Activated naive CD4-positive, alpha-beta T cell treated with anti-CD3 and anti-CD28 coated beads, Interleukin-2, amount 50 U/mL, for 72 hours (primary cell): ENCODE measurements at places on chromosomes 12 and 14.

DNA sequence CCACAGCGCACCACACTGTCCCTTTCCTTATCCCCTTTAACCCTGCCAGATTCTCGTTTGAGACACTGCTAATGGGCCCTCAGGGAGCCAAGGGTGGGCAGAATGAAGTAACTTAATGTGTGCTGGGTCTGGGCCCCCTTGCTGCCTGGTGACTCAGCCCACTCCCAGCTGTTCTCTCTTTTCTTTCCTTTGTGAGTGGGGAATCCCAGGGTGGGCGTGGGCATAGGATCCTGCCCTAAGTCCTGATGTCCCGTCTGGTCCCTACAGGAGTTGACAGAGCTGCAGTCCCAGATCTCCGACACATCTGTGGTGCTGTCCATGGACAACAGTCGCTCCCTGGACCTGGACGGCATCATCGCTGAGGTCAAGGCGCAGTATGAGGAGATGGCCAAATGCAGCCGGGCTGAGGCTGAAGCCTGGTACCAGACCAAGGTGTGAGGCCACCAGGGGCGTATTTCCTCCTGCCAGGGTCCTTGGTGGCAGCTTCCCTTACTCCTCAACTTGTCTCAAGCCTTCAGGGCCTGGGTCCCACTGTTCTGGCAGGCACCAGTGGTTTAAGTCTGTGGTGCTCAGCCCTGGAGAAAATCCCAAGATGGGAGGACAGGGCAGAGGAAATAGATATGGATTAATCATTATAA is 8.3 kb downstream of the KRT7 start:
- DNase-seq: no peak

GRCh38 chr14:106277503-106277902 is 751.1 kb downstream of the TMEM121 start:
- DNase-seq: peak; percentile 57

GRCh38 chr12:47147739-47148138 is 68.0 kb upstream of the AMIGO2 start:
- DNase-seq: no peak

DNA sequence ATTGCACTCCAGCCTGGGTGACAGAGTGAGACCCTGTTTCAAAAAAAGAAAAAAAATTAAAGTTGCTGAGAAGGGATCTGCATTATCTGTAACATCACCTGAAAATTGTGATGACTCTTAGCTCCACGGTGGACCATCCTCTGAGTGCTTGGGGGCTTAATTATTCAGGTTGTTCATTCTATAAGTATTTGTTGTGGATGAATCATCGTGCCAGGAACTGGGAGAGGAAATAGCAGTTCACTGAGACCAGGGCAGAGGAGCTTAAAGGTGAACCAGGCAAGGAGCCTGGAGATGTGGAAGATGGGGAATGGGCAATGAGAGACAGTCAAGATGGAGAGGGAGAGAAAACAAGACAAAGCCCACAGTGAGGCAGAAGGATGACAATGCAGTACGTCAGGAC is 25.5 kb upstream of the GSC start:
- no peak for DNase-seq
